ENCODE measurements at places on chromosomes 12 and 14. TPM values are rescaled to one million over a fixed set of nuclear protein-coding genes. Genes with fewer than 3 reads are reported as not detected.

DNA sequence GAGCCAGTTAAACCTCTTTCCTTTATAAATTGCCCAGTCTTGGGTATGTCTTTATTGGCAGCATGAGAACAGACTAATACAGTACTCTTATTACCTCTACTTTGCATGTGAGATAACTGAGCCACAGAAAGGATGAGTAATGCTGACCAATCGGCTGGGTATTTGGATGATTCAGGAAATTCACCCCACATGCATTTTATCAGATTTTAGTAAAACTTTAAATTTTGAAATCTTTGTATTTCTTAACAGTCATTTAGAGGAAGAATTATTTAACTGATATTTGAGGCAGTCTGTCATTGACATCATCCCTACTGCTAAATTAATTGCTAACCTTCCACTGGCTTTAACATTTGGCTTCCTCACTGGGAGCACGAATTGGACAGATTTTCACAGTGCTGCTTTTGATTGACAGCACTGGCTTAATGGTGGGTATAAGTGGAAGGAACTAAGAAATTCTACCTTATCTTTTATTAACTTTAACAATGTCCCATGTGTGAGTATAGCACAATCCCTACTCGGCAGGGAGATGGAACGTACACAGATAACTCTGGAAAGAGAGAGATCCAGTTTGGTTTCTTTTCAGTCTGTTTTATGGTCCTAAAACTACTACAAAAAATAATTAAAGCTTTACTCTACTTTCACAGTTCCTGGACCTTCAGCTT, 261.0 kb downstream of the DACT1 start:
- H3K36me3 ChIP-seq, result no peaks in the 10 kb centered on the region
- peaks cover 20% of the 10 kb centered on the region for H3K27me3 ChIP-seq
- H3K27ac ChIP-seq, result no peak overlapping the region
- no peaks in the 10 kb centered on the region for H3K4me1 ChIP-seq
- H3K4me3 ChIP-seq, result no peak overlapping the region
- no peak for DNase-seq

DNA sequence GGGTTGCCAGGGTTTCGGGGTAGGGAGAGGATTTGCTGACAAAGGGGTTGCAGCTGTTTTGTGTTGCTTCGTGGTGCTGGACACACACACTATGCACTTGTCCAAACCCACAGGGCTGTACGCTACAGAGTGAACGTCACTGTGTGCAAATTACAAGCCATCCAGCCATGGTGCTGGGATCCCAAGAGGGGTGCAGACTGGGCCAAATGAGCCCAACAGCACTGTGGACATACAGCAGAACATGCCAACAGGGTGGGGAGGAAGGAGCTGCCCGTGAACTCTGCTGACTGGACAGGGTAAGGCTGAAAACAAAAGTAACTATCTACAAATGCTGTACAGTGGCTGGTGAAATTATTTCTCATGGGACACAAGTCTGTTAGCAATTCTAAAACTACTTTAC, 25.2 kb downstream of the POLE start:
- H3K36me3 ChIP-seq, result peaks cover 82% of the 10 kb centered on the region
- no peaks in the 10 kb centered on the region for H3K27me3 ChIP-seq
- peak overlapping the region; percentile 47 for H3K27ac ChIP-seq

DNA sequence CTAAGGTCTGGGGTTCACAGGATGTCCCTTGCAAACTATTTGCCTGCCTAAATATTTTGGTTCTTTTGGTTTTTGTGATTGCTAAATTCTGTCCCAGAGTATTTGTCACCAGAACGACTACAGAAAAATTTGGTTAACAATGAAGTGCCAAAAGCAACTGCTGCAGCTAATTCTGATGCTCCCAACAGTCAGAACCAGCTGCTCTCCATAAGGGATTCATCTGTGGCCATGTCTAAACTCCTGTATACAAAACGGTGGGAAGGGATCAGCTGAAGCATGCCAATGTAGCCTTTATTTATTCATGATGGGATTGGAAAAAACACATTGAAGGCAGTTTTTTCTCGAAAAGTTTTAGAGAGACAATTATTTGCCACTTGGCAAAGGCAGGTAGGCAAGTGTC, 29.3 kb upstream of the PELI2 start:
- H3K4me3 ChIP-seq, result no peak overlapping the region
- peaks cover 21% of the 10 kb centered on the region for H3K27me3 ChIP-seq
- no peaks in the 10 kb centered on the region for H3K36me3 ChIP-seq
- no peak overlapping the region for H3K27ac ChIP-seq
- no peaks in the 10 kb centered on the region for H3K4me1 ChIP-seq

The TSPAN9 gene
- total RNA-seq, result not detected

The ZNF385A gene
- 1.3 TPM for total RNA-seq

The RNASE4 gene
- 1.4 TPM for total RNA-seq

- peaks cover 12% of the 10 kb centered on the region for H3K4me1 ChIP-seq
- H3K36me3 ChIP-seq, result no peaks in the 10 kb centered on the region
- peaks cover 10% of the 10 kb centered on the region for H3K27me3 ChIP-seq
- no peak overlapping the region for H3K4me3 ChIP-seq
Measured at GRCh38 chr14:103518422-103519042, 4.1 kb downstream of the CKB start.

The BHLHE41 gene
- total RNA-seq, result not detected

DNA sequence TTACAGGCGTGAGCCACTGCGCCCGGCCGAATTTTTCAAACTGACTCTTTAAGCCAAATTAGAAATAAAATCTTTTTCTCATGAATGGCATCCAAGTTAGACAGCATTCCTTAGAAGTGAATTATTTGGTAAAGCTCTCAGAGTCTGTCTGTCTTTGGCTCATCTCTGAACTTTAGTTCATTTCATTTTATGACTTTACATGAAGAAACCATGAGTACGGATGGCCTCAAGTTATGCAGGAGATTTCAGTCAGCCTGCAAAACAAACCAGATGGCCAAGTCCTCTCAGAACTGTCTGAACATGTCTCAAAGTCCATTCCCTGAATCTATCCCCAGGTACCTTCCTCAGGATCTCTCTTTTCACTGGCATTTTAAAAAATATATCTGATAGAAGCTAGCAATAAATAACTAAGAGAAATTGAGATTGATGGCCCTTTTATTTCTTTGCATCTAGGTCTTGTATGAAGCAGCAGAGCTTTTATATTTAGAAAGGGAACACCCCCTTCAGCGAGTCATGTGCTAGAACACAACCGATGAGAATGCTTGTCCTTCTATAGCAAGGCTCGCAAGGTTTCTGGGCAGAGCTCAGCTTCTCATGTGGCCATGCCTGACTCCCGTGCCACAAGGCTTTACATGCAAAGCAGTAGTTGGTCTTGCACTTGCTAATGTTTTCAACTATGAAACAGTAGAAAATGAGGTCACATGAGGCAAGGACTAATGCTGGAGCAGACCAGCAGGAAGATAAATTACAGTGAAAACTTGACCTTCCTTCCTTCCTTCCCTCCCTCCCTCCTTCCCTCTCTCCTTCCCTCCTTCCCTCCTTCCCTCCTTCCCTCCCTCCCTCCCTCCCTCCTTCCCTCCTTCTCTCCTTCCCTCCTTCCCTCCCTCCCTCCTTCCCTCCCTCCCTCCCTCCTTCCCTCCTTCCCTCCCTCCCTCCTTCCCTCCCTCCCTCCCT, 125.0 kb downstream of the AKAP6 start:
- no peak overlapping the region for H3K4me3 ChIP-seq
- H3K27ac ChIP-seq, result no peak overlapping the region
- no peaks in the 10 kb centered on the region for H3K4me1 ChIP-seq
- DNase-seq, result no peak
- no peaks in the 10 kb centered on the region for H3K36me3 ChIP-seq
- H3K27me3 ChIP-seq, result no peaks in the 10 kb centered on the region

The TSPAN8 gene
- total RNA-seq, result not detected

Measured in activated CD4-positive, alpha-beta T cell treated with anti-CD3 and anti-CD28 coated beads, Interleukin-2, amount 10 ng/mL, durations not matched to agents 7 days and 5 days (primary cell).